ENCODE measurements at places on chromosomes 12 and 14.
A peak's percentile ranks its signal among the peaks of the same experiment; 100 is the strongest.

GRCh38 chr12:88391556-88391955 lies 188.7 kb downstream of the KITLG start:
- DNase-seq = no peak

GRCh38 chr12:29818916-29819623 lies 35.3 kb upstream of the TMTC1 start:
- no peak for DNase-seq

- no peak for DNase-seq
These were observed 39.8 kb upstream of the PWP1 start for GRCh38 chr12:107645630-107646333.

DNA sequence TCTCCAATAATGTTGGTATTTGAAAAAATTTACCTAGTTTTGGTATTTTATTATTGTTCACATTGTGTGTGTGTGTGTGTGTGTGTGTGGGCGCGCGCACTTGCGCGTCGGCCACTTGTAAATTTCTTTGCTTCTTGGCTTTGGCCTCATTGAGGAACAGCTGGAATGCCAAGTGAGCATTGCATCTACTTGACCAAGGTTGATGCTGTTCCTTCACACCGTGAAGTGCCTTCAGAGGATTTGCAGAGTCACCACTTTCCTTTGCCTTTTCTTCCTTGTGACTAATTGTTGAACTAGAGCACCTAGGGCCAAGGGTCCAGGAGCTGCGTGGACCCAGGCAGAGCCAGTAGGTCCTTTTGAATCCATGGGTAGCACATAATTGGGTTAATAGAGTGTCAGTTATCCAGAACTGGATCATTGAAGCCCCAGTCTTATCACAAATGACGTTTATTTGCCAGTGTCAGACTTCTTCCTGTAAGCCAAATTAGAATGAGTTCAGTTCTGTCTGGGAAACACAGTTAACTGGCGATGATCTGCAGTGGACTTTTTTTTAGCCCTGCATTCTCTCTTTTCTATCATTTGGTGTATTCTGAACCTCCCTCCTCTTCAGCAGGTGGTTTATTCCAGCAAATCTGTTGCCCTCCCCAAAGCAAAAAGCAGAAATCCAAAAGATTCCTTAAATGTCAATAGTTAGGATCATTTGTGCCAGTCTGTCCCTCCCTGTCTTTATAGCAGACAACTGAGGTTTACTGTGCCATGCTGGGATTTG lies 2.6 kb downstream of the PPP2R5C start:
- no peak for DNase-seq

DNA sequence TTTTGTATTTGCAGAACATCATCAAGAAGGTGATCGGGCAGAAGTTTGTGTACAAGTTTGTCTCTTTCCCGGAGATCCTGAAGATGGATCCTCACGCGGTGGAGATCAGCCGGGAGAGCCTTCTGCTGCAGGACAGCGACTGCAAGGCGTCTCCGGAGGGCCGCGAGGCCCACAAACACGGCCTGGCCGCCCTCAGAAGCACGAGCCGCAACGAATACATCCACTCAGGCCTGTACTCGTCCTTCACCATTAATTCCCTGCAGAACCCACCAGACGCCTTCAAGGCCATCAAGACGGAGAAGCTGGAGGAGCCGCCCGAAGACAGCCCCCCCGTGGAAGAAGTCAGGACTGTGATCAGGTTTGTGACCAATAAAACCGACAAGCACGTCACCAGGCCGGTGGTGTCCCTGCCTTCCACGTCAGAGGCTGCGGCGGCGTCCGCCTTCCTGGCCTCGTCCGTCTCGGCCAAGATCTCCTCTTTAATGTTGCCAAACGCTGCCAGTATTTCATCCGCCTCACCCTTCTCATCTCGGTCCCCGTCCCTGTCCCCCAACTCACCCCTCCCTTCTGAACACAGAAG lies 52.8 kb downstream of the ELK3 start:
- no peak for DNase-seq

- DNase-seq = no peak
These were observed 38.2 kb upstream of the SNX6 start for GRCh38 chr14:34668111-34668510.

DNA sequence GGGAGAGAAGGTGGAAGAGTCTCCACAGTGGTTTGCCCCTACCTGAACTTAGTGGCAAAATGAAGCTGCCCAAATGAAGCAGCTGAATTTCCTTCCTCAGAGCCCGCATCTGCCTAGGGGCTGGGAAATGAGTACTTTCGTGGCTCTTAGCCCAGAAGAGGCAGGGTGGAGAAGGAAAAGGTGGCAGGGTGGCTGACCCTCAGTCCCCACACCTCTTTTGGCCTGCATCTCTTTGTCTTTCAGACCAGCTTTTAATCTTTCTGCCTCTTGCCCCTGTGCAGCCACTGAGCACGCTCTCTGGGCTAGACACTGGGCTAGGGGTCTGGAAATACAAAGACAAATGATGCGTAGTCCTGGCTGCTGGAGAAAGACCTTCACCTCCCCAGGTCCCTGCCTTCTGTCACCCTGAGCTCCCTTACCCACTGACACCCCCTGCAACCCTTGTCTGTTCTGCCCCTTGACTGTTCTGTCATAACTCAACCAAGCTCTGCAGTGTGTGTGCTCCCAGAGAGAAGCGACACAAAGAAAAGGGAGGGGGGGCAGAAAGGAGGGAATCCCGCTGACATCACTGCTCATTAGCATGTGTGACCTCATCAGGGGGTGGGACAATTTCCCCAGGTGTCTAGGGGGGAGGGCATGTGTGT lies 371 bp upstream of the REM2 start:
- DNase-seq = peak; percentile 53

Data from progenitor cell of endocrine pancreas (in vitro differentiated cells).